ENCODE measurements at places on chromosomes 2 and 18.
A peak's percentile ranks its signal among the peaks of the same experiment; 100 is the strongest.

- no peak for DNase-seq
Measured at GRCh38 chr2:240930096-240930630, 24.0 kb downstream of the CROCC2 start.

DNA sequence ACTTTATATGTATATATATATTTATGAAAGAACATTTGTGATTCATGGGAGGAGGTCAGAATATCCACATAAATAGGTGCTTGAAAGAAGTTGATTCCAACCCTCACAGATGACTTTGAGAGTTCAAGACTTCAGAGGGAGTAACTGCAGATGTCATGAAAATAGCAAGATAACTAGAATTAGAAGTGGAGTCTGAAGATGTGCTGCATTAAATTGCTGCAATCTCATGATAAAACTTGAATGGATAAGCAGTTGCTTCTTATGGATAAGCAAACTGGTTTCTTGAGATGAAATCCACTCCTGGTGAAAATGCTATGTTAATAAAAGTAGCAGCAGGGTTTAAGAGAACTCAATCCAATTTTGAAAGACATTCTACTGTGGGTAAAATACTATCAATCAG lies 40.2 kb downstream of the G6PC2 start:
- no peak for DNase-seq

- no peak for DNase-seq
Measured at GRCh38 chr2:143877056-143877455, 642.9 kb downstream of the ZEB2 start.

DNA sequence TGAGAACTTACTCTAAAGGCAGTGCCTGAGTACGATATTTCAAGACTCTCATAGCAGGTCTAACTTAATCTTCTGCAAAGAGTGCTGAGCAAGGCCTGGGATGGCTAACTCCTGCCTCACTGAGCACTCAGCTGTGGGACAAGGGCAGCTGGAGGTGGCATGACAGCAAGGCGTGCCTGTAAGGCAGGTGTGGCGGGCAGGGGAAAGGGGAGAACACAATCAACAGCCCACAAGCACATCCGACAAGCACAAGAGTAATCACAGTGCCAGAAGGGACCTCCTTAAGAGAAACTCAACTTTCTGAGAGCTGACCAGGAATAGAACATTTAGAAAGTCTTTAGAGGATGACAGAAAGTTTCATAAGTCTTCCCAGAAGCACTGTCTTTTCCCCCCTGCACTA lies 42.0 kb downstream of the GPR45 start:
- no peak for DNase-seq

DNA sequence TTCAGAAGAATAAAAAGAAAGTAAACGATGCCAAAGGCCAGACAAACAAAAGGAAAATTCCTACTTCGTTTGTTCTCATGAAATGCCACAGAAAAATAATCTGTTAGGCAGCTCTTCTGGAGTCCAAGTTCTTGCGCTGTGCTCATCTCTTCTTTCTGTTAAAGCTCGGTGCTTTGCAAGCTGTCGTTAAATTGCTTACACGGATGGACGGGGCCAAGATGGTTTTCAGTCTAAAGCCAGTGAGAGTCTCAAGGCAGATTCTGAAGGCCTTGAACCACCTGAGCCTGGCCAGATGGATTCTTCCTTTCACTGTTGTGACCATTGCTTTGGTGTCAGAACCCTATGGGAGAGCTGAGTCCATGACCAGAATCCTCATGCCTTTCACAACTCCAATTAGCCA lies 97.6 kb upstream of the RMDN2 start:
- no peak for DNase-seq

GRCh38 chr2:205715831-205716525 lies 33.7 kb downstream of the NRP2 start:
- DNase-seq: no peak

GRCh38 chr2:146068051-146068450 lies 1548.1 kb upstream of the ZEB2 start:
- no peak for DNase-seq

DNA sequence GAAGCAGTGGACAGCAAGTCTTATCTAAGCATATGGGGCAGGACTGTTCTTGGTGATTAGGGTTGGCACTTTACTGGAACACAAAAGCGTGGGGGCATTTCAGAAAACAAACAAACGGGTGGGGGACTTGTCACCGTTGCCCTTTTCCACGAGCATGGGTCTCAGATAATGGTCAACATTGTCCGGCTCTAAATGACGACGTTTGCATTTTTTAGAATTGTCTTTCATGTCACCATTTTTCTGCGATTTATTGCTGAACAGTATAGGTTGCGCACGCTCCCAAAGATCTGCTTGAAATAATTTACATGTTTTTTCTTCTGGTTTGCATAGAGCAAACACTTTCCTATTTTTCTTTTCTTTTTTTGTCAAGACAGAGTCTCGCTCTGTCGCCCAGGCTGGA lies 46.6 kb upstream of the TBC1D8 start:
- DNase-seq: no peak

DNA sequence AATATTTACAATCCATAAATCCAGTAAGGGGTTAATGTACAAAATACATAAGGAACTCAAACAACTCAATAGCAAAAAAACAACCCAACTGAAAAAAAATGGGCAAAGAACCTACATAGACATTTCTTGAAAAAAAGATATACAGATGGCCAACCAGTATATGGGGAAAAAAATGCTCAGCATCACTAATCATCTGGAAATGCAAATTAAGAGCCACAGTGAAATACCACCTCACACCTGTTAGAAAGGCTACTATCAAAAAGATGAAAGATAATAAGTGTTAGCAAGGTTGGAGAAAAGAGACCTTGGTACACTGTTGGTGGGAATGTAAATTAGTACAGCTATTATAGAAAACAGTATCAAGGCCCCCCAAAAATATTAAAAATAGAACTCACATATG lies 14.6 kb downstream of the AP1S3 start:
- no peak for DNase-seq

- no peak for DNase-seq
Measured at GRCh38 chr2:120861576-120862191, 126.0 kb downstream of the GLI2 start.

GRCh38 chr2:54579682-54580620 lies 123.8 kb downstream of the SPTBN1 start:
- no peak for DNase-seq

GRCh38 chr18:8847066-8847755 lies 141.9 kb downstream of the MTCL1 start:
- no peak for DNase-seq

GRCh38 chr2:221488136-221488807 lies 83.8 kb downstream of the EPHA4 start:
- DNase-seq: peak; percentile 23

DNA sequence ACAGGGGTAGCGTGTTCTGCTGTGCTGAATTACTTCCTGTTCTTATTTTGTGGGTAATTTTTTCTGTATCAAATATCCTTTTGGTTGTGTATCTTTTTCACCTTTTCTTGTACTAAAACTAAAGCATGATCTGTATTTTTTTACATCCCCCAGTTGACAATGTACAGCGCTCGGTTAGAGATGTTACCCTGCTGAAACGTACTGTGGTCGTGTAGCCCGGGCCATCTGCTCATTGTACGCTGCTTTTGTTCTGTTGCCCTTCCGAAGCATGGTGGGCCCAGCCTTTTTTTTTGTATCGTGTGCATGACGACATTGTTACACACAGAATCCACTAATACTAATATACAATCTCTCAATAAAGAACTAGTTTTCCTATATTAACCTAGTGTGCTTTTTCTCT lies 233.1 kb downstream of the HAUS1 start:
- DNase-seq: no peak

- no peak for DNase-seq
Measured at GRCh38 chr18:79624356-79625170, 55.0 kb upstream of the CTDP1 start.

DNA sequence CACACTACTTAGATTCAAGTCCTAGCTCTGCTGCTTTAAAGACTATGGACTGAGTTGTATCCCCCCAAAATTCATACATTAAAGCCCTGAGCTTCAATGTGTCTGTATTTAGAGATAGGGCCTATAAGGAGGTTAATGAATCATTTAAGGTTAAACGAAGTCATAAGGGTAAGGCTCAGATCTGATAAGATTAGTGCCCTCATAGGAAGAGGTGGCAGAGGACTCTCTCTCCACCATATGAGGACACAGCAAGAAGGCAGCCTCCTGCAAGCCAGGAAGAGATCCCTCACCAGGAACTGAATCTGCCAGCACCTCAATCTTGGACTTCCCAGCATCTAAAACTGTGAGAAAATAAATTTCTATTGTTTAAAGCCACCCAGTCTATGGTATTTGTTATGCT lies 3.1 kb upstream of the CYTIP start:
- no peak for DNase-seq

GRCh38 chr2:44934038-44934982 lies 7.2 kb upstream of the SIX3 start:
- peak; percentile 25 for DNase-seq

DNA sequence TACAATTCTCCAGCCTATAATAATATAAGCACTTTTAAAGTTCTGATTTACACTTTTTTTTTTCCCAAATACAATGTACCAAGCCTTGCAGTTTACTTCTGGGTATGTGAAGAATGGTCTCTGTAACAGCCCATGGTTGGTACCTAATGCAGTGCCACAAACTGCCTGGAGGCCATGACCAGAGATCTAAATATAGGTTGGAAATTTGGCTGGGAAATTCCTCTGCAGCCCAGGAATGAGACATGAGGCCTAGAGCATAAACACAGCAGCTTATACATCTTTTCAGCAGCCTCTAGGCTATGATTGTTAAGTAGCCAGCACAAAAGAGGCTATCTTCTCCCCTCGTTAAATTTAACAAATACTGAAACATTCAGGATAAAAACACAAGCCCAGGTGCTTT lies 432.0 kb upstream of the FAM98A start:
- DNase-seq: no peak

DNA sequence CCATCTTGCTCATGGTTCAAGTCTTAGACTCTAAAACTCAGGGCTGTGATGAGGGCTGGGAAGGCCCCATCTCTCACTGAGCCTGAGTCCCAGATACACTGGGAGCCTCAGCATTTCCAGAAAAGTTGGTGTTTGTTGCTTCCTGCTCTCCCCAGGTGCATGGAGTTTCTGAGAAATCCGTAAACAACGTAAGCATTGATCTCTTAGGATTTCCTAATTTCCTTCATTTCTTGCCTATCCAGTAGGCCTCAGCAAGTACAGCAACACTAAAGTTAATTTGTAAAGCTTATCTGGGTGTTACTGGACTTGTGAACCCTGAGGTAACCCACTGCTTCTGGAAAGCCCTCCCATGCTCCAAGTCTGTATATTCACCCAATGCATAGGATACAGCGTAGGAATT lies 199.4 kb upstream of the SIX3 start:
- DNase-seq: no peak

GRCh38 chr2:146386096-146386495 lies 1458.7 kb upstream of the ACVR2A start:
- DNase-seq: no peak

DNA sequence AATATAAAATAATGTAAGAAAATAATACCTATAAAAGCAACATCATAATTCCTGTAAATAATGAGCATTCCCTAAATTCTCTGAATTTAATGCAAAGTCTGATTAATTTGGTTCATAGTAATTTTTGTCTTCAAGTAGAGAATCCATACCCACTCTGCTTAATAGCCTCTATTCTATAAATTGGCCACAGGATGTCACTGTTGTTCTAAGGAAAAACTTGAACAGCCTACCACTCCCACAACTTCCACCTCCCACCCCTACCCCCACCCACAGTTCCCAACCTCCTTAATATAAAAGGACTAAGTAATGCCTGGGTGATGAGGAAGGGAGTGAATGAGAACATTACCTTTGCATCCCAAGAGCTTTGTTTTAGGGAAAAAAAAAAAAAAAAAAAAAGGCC lies 27.2 kb upstream of the BBS5 start:
- DNase-seq: peak; percentile 70

DNA sequence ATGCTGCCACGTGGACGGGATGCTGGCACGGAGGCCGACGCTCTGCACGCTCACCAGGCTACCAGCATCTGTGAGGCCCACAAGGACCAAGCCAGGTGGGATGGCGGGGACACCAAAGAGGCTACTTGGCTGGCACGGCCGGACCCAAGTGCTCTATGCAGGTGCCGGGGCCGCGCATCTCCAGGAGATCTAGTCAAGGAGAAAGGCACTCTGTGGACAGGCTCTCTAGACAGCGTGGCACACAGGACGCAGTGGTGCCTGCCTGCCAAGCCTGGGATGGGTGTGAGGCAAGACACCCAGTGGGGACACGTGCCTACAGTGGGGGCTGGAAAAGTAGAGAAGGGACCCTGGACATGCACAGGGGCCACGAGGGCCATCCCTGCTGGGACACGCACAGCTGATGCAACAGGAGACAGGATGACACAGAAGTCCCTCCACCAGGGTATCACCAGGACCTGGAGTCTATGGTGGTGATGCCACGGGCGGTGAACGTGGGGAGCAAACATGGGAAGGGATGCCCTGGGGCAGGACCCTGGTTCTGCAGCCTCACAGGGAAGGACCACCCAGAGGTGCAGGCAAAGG lies 28.5 kb downstream of the ZNF516 start:
- DNase-seq: no peak

DNA sequence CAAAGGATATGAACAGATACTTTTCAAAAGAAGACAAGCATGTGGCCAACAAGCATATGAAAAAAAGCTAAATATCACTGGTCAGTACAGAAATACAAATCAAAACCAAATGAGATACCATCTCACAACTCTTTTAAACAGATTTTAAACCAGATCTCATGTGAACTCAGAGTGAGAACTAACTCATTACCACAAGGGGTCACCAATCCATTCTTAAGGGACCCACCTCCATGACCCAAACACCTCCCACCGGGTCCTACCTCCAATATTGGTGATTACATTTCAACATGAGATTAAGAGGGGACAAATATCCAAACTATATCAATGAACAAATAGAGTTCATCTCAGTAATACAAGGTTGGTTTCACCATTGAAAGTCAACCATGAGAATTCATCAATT lies 319.8 kb upstream of the GULP1 start:
- DNase-seq: no peak

DNA sequence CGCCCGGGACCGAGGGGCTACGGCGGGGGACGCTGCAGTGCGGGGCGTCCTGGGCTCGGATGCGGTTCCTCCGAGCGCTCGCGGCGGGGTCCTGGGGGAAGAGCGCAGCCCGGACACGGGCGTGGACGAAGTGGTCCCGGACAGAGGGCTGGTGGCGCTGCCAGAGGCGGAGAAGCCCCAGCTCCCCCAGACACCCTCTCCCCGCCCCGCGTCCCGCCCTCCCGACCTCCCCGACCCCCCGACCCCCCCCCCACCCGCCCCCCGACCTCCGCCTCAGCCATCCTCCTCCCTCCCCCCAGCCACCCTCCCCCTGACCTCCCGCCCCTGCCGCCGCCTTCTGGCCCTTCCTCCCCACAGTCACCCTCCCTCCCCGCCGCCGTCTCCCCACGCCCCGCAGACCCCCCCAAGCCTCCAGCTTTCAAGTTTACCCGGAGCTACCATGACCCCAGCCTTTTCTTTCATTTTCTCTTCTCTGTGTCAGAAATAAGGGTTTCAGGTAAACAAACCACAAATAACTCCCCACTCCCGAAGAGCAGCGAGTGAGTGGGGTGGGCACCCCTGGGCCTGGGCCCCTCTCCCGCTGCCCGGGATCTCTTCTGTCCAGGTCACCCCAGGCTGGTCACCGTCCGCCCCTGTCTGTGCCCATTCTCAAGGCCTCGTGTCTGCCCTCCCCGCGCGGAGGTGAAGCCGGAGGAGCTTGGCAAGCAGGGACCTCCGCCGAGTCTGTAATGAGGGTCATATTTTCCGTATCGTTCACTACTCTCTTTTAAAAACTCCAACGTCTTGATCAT lies 5.1 kb downstream of the NFATC1 start:
- no peak for DNase-seq

- DNase-seq: no peak
Measured at GRCh38 chr2:161351678-161352077, 43.5 kb downstream of the PSMD14 start.
